Temporal lobe (tissue), 4 donors: ENCODE measurements at places on chromosomes 2 and 18. TPM values are rescaled to one million over a fixed set of nuclear protein-coding genes. Genes with fewer than 3 reads are reported as not detected.

IL1RN gene
- total RNA-seq = not detected

RAX gene
- total RNA-seq = not detected

AQP12B gene
- not detected for total RNA-seq

EHD3 gene
- total RNA-seq = 7.1 TPM

NT5C1B gene
- total RNA-seq = not detected

ARHGAP25 gene
- total RNA-seq = 2.0 TPM

CHST9 gene
- total RNA-seq = 3.9 TPM

RGPD4 gene
- total RNA-seq = 0.25 TPM

DCC gene
- 17.9 TPM for total RNA-seq

CYS1 gene
- 0.49 TPM for total RNA-seq

HDLBP gene
- total RNA-seq = 122 TPM

ALS2 gene
- 39.3 TPM for total RNA-seq

HOXD13 gene
- total RNA-seq = not detected

OSBPL6 gene
- total RNA-seq = 15.7 TPM

DSG4 gene
- total RNA-seq = not detected

TLX2 gene
- total RNA-seq = not detected

CYP27A1 gene
- 4.4 TPM for total RNA-seq

DSEL gene
- 59.0 TPM for total RNA-seq

CNDP1 gene
- 0.49 TPM for total RNA-seq

CETN1 gene
- not detected for total RNA-seq

LRATD1 gene
- total RNA-seq = 17.5 TPM

LIMS1 gene
- total RNA-seq = 9.1 TPM

MOCOS gene
- 0.25 TPM for total RNA-seq

PMAIP1 gene
- 0.98 TPM for total RNA-seq

FBXO36 gene
- total RNA-seq = 3.9 TPM

PLGLB1 gene
- total RNA-seq = 6.6 TPM

SDC1 gene
- 4.9 TPM for total RNA-seq

GPR155 gene
- 15.2 TPM for total RNA-seq

TMEM200C gene
- total RNA-seq = 20.4 TPM

FBLN7 gene
- total RNA-seq = 2.5 TPM

ONECUT2 gene
- total RNA-seq = 1.2 TPM

FSHR gene
- not detected for total RNA-seq
